ENCODE measurements at places on chromosomes 2 and 18. TPM values are rescaled to one million over a fixed set of nuclear protein-coding genes. Genes with fewer than 3 reads are reported as not detected.
A peak's percentile ranks its signal among the peaks of the same experiment; 100 is the strongest.

The GPAT2 gene
- total RNA-seq = not detected

The SNORC gene
- total RNA-seq = 4.1 TPM

- DNase-seq = no peak
Measured at GRCh38 chr2:66700677-66701066, 265.7 kb downstream of the MEIS1 start.

- no peak for DNase-seq
Measured at GRCh38 chr18:424668-425067, 75.8 kb downstream of the COLEC12 start.

DNA sequence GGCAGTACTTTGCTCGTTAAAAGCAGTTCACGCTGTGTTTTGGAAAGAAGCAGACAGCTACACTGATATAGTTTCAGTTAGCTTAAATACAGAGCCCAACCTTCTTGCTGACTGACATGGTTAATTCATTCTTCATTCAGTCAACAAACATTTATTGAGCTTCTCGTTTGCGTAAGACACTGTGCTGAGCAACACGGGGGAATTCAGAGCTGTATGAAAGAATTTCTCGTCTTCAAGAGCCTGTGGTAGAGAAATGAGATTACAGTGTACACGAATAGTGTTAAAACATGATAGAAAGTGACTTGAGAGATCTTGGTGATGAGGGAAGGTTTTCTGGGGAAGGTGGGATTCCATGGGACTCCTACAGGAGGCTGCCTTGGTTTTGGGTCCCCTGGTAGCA lies 44.7 kb downstream of the ADAM23 start:
- DNase-seq = no peak

- DNase-seq = no peak
Measured at GRCh38 chr2:168030862-168031624, 216.4 kb downstream of the STK39 start.

DNA sequence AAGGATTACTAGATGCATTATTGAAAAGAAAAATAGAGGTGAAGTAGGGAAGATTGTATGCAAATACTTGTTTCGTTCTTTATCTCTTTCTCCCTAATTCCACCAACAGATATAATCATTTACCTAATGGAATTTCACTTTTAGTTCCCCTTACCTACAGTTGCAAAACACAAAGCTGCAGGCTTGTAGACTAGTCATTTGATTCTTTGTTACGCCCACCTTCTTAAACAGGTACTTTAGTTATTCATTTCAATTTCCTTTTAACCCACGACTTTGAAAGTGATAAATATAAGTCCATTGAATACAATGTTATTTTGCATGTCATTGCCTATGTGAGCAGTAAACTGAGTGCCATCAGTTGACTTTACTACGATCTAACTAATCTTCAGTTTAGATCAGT lies 3.9 kb upstream of the HRH4 start:
- no peak for DNase-seq

- peak; percentile 89 for DNase-seq
Measured at GRCh38 chr2:96665083-96665569, 22.6 kb downstream of the FER1L5 start.

Data from MG63 (cell line).